Astrocyte (in vitro differentiated cells and primary cell): ENCODE measurements at places on chromosomes 12 and 14. TPM values are rescaled to one million over a fixed set of nuclear protein-coding genes. Genes with fewer than 3 reads are reported as not detected.
A peak's percentile ranks its signal among the peaks of the same experiment; 100 is the strongest.

DNA sequence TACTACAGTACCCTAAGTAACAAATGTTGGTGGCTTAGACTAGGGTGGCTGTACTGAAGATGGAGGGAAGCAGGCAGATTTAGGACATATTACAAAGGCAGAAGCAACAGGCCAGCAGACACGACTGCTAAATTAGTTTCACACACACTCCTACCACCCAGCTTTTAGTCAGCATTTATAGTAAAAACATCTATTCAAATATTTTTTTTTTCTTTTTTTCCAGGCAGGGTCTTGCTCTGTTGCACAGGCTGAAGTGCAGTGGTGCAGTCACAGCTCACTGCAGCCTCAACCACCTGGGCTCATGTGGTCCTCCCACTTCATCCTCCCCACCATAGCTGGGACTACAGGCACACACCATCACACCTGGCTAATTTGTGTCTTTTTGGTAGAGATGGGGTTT is 72.9 kb downstream of the CDK17 start:
- no peak overlapping the region for H3K27ac ChIP-seq
- H3K36me3 ChIP-seq = peaks cover 23% of the 10 kb centered on the region
- H3K4me1 ChIP-seq = peaks cover 5% of the 10 kb centered on the region

DNA sequence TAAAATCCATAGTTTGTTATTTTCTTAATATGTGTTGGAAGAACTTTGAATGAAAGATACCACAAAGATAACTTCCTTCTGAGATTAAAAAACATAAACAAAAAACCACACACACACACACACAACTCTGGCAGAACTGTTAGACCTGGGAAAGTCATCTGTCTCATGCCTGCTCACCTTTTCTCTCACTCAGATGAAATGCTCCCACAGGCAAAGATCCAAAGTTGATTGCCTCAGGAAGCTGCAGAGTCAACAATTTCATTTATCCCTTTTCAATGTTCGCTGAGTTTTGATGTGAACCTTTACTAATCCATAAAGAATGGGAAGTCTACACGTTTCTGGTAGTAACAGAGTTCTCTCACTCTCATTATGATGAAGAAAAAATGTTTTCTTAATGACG is 112.0 kb downstream of the DENND5B start:
- no peak overlapping the region for H3K4me3 ChIP-seq
- H3K4me1 ChIP-seq = peaks cover 7% of the 10 kb centered on the region
- H3K27ac ChIP-seq = no peak overlapping the region

GRCh38 chr14:44963775-44964380 is 1.9 kb downstream of the TOGARAM1 start:
- H3K4me1 ChIP-seq = peaks cover 33% of the 10 kb centered on the region
- H3K4me3 ChIP-seq = peak overlapping the region; percentile 97
- no peaks in the 10 kb centered on the region for H3K27me3 ChIP-seq
- no peak for DNase-seq
- H3K36me3 ChIP-seq = no peaks in the 10 kb centered on the region

- peaks cover 50% of the 10 kb centered on the region for H3K4me1 ChIP-seq
- H3K27ac ChIP-seq = peak overlapping the region; percentile 58
- no peaks in the 10 kb centered on the region for H3K27me3 ChIP-seq
- H3K36me3 ChIP-seq = peaks cover 46% of the 10 kb centered on the region
- DNase-seq = peak; percentile 29
Measured at GRCh38 chr12:75488553-75488952, 8.0 kb downstream of the GLIPR1 start.

DNA sequence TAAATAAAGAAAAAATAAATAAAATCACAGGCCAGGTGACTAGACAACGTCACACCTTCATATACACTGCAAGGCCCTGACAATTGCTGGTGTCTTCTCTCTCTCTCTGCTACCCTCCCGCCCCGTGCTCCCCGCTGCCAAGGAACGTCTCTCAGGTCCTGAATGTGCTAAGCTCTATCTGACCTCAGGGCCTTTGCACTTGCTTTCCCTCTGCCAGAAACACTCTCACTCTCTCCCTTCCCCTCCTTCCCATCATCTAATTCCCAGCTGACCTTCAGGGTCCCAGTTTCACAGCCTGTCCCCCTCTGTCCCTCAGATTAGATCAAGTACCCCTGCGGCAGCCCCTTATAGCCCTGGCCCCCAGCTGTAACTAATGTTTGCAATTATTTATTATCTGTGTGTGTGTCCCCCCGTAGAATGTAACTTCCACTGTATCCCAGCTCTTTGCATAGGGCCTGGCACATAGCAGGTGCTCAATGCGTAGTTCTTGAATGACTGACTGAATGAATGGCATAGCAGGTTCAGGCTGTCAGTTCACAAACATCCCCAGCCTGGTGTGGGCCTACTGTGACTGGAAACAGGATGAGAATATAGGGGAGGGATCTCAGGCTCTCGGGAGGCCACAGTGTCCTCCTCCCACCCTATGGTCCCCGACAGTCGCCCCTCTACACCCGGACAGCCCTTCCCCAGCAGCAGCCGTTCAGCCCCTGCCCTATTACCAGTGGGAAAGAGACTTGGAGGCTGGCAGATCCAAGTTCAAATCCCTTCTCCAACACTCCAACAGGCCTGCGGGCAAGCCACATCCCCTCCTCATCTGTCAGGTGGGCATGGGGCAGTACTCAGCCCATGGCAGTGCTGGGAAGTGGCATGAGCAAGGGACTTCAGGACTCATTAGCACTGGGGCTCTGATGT is 6.6 kb downstream of the BEGAIN start:
- no peaks in the 10 kb centered on the region for H3K27me3 ChIP-seq
- no peak overlapping the region for H3K27ac ChIP-seq
- H3K4me1 ChIP-seq = no peaks in the 10 kb centered on the region
- H3K4me3 ChIP-seq = no peak overlapping the region
- no peak for DNase-seq
- H3K36me3 ChIP-seq = no peaks in the 10 kb centered on the region

The TMEM121 gene
- 4.0 and 5.2 TPM in 2 replicates for total RNA-seq

The TOGARAM1 gene
- 14.7 and 15.2 TPM in 2 replicates for total RNA-seq

The TCL1B gene
- total RNA-seq = not detected in 2 replicates
